ENCODE measurements at places on chromosomes 2 and 18.
A peak's percentile ranks its signal among the peaks of the same experiment; 100 is the strongest.

- no peak for DNase-seq
Measured at GRCh38 chr2:30268296-30268871, 37.0 kb downstream of the LBH start.

GRCh38 chr2:145399131-145399530 is 879.2 kb upstream of the ZEB2 start:
- DNase-seq, result no peak

DNA sequence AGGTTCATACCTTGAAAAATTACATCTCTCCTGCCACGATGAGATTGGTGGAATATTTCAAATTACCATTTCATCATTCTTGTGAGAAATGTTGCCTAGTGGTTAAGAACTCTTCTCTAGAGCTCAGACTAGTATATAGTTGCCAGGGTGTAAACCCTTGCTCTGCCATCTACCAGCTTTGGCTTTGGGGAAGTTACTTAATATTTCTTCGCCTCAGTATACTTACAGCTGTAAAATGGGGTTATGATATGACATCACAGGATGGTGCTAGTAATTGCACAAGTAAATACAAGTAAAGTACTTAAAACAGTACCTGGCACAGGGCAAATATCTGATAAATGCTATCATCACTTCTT is 1.5 kb downstream of the SPOPL start:
- DNase-seq, result no peak

DNA sequence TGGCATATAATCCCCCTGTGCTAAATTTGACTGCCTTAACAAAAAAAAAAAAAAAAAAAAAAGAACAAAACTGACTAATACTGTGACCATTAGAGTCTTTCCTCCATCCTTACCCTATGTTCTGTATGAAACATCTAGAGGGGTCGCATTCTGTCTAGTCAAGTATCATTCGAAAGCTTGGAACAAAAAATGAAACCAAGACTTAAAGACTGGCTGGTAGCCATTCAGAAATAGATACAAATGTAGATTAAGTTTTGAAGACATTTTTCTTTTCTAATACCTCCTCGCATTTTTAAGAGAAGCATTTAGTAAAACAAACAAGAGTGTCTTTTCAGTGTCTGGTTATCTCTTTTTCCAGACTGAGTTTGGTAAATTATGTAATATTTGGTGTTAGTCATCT is 66.7 kb downstream of the SPATS2L start:
- DNase-seq, result no peak

DNA sequence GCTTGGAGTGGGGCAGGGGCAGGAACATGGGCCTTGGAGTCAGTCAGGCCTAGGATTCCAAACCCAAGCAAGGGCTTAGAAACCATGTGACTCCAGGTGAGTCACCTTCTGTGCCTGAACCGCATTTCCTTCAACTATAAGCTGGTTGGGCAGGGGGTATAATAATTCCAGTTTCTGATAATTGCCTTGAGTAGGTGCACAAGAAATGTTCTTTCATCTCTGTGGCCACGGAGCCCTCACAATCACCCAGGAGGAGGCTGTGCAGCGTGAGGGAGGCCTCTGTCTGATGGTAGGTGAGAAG is 112.1 kb upstream of the HAAO start:
- no peak for DNase-seq

DNA sequence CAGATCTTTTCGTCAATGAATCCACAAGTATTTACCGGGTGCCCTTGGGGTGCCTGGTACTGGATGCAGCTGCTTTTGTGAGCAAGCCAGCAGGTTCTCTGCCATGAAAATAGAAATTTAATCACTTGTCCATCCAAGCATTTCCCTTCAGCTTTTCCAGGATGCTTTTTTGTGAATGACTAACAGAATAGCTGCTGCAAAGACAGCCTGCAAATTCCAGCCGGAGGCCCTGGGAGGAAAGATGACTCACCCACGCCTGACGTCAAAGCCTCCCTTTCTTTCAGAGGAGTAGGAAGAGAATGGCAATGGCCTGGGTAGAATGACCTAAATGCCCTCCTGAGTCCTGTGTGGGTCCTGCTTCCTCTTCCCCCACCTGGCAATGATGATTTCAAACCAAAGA is 111.9 kb downstream of the AP1S3 start:
- peak; percentile 97 for DNase-seq

DNA sequence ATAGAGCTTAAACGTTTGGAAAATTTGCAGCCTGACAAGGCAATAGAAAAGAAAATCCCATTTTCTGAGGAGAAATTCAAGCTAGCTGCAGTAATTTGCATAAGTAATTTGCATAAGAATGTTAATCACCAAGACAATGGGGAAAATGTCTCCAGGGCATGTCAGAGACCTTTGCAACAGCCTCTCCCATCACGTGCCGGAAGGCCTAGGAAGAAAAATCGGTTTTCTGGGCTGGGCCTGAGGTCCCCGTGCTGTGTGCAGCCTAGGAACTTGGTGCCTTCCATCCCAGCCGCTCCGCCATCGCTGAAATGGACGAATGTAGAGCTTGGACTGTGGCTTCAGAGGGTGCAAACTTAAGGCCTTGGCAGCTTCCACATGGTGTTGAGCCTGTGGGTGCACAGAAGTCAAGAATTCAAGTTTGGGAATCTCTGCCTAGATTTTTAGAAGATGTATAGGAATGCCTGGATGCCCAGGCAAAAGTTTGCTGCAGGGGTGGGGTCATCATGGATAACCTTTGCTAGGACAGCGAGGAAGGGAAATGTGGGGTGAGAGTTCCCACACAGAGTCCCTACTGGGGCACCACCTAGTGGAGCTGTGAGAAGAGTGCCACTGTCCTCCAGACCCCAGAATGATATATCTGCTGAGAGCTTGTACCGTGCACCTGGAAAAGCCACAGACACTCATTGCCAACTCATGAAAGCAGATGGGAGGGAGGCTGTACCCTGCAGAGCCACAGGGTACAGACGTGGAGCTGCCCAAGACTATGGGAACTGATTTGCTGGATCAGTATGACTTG is 164.6 kb downstream of the GULP1 start:
- DNase-seq, result no peak

DNA sequence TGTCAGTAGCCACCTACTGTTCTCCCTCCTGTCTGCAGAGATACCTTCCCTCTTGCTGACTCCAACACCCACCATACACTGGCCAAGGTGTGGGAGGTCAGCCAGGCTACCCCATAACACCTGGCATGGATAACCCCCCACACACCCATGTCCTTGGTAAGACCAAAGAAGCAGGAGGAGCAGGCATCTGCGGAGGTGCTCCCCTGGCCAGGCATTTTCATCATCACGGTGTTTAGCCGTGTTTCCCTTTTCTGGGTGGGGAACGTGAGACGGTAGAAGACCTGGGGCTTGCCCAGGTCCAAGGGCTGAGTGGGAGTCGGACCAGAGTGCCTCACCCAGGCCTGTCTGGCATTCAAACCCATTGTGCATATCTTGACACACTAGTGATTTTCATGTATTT is 150.3 kb downstream of the SMAD7 start:
- DNase-seq, result no peak
